Activated CD8-positive, alpha-beta memory T cell treated with anti-CD3 and anti-CD28 coated beads for 1 hour (primary cell): ENCODE measurements at places on chromosomes 12 and 14.

- DNase-seq: no peak
Observed at GRCh38 chr14:54786838-54787237, 115.8 kb downstream of the GCH1 start.

DNA sequence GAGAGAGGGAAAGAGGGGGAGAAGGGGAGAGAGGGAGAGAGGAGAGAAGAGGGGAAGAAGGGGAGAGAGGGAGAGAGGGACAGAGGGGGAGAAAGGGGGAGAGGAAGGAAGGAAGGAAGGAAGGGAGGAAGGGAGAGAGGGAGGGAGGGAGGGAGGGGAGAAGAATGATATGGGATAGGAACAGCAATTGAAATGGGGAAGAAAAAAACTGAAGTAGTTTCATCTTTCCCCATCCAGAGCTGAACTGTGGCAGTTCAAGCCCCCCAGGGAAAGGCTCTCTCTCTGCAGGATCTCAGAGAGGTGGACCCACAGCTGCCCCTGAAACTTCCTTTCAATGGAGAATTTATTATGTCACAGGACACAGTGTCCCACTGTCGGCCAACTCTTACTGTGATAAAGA, 136.9 kb downstream of the DPF3 start:
- no peak for DNase-seq

DNA sequence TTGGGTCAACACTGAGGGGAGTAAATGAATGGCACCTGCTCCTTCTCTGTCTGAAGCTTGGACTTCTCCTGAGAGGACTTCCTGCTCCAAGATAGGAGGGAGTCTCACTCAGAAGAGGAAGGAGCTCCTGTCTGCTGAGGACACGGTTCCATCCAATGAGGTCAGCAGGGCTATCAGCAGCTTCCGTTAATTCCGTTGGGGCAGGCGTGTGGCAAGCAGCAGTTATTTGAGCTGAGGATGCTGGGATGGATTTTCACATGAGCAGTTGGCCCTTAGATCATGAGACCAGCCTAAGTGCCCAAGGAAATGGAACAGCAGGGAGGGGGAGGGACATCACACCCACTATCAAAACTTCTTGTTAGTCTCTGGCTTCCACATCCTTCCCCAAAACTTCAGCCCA, 159.0 kb upstream of the PZP start:
- DNase-seq: no peak

DNA sequence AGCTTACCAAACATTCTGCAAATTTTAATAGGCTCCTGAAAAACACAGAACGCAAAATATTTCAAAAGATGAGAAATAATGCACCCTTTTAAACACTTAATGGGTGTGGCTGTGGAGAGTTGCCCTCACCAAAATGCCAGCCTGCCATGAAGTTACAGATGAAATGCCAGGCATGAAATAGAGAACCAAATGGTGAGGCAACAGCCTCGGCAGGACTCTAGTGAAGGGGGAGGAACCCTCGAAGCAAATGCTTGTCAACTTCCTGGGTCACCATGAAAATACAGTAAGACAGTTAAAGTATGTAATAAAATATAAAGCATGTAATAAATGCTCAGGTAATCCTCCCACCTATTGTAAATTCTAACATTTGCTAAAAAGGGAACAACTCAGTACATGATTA, 24.1 kb downstream of the DUSP16 start:
- no peak for DNase-seq

GRCh38 chr12:106714926-106715325, 59.6 kb upstream of the RIC8B start:
- DNase-seq: no peak

- no peak for DNase-seq
Observed at GRCh38 chr12:93921521-93921920, 226.9 kb upstream of the PLXNC1 start.

GRCh38 chr14:74064426-74064825, 19.8 kb downstream of the ALDH6A1 start:
- no peak for DNase-seq

DNA sequence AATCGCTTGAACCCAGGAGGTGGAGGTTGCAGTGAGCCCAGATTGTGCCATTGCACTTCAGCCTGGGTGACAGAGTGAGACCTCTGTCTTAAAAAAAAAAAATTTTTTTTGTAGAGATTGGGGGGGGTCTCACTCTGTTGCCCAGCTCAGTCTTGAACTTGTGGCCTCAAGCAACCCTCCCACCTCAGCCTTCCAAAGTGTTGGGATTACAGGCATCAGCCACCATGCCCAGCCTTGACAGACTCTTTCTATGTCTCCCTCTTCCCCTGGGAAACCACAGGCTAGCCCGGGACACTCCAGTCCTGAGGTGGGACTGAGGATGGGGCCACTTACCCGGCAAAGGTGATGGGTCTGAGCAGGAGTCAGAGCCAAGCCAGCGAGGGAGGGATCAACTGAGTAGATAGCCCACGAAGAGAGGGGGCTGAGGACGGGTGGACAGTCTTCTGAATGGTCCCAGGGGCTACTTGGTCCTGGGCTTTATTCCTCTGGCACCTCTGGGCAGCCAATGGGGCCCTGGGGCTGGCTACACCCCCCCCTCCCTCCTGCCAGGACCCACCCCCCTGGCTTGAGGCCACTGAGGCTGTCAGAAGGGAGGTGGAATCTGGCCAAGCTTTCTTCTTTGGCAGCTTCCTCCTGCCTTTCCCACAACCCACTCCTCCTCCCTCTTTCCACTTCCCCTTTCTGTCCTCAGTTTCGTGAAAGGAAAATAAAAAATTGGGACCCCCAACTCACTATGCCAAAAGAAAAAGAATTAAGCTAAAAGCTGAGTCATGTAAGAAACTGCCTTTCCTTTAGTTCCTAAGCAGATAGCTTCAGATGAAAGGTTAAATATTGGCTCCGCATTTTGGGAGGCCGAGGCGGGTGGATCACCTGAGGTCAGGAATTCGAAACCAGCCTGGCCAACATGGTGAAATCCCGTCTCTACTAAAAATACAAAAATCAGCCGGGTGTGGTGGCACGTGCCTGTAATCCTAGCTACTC, at the start of gene SDS:
Gene SDS (minus strand): TSS at position 453 of the 981 bp plus-strand sequence. CDS start 4,179 bp downstream, outside the sequence.
- no peak for DNase-seq

DNA sequence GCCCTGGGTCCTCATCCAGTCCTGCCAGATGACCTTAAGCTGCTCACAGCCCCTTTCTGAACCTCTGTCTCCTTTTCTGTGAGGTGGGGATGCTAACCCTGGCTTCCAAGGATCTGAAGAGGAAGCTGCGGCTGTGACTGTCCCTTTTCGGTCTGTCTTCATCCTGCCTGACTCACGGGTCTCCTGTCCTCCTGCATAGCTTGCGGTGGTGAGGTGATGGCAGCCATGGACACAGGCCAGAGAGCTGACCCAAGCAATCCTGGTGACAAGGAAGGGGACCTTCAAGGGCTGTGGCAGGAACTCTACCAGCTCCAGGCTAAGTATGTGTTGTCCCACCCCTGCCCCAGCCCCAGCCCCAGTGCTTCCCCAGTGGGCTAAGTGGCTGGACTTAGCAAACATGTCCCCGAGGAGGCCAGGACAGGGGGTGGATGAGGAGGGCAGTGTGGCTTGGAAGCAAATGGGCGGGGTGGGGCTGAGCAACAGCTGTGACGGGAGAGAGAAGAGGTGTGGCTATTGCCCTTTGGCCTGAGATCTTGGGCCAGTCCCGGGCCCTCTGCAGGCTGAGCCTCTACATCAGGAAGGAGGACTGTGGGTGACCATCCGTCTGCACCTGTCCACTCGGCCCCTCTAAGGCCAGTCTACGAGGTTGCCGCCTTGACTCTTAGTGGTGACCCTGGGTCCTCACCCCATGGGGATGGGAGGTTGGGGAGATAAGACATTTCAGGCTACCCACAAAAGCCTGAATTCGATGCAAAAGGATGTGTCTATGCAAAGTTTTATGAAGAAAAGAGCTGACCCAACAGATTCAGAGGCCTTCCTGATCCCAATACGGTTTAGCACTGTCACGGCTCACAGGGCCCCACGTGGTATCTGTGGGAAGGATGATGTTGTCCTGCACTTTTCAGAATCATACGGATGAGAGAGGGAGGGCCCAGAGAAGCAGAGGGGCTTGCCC, 1.1 kb downstream of the CCDC197 start:
- no peak for DNase-seq

DNA sequence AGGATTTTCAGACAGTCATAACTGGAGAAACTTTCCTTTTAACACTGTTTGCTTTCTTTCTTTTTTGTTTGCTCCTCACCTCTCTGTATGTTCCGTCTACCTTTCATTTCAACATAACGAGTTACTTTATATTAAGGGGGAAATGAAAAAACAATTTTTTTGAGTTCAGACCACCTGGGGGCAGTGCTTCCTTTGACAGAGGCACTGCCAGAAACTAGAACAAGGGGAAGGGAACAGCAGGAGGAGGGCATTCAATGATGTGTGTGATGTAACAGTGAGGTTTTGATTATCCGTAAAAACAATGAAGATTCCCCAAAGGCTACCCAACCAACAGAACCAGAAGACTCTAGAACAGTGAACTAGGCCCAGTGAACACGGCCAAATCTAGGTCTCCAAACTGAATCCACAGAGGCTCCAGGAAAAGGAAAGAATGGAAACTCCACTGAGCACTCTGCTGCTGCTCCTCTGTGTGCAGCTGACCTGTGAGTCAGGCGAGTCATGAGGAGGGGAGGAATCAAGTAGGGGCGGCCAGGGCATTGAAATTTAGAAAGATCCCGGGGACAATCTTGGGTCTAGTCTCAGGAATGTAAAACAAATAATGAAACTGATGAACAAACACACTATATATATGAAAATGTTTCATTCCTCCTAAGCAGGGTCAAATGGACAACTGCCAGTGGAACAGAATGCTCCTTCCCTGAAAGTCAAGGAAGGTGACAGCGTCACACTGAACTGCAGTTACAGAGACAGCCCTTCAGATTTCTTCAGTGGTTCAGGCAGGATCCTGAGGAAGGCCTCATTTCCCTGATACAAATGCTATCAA, 323.5 kb downstream of the DAD1 start:
- DNase-seq: no peak

DNA sequence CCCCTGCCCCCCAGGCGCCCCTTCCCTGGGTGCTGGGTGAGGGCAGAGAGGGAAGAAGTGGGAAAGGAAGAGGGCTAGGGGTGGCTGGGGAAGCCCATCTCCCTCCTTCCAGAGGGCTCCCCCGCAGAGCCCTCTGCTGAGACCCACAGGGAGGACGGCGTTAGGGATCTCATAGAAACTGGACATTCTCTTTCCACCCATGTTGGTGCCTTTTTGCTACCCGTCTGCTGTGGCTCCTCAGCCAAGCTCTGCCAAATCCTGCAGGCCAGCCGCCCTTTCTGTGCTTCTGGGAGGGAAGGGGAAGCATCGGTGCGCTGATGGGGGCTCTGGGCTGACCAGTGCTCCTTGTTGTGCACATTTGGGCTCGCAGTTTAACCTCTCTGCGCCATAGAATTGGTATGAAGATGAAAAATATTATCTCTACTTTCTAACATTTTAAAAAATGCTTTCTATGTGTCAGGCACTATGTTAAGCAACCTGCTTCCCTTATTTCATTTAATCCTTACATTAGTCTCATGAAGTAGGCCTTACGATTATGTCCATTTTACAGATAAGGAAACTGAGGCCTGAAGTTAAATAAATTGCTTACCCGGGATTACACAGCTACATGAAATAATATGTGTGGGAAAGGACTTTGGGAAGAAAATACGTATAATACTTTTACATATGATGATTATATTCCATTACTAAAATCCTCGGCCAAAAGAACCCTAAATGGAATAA, 981 bp downstream of the SLC48A1 start:
- no peak for DNase-seq

GRCh38 chr12:54161481-54162437, 27.0 kb downstream of the SMUG1 start:
- no peak for DNase-seq

GRCh38 chr12:52543985-52544883, 8.7 kb downstream of the KRT71 start:
- DNase-seq: no peak

- DNase-seq: no peak
Observed at GRCh38 chr12:30646821-30647220, 48.8 kb downstream of the IPO8 start.

DNA sequence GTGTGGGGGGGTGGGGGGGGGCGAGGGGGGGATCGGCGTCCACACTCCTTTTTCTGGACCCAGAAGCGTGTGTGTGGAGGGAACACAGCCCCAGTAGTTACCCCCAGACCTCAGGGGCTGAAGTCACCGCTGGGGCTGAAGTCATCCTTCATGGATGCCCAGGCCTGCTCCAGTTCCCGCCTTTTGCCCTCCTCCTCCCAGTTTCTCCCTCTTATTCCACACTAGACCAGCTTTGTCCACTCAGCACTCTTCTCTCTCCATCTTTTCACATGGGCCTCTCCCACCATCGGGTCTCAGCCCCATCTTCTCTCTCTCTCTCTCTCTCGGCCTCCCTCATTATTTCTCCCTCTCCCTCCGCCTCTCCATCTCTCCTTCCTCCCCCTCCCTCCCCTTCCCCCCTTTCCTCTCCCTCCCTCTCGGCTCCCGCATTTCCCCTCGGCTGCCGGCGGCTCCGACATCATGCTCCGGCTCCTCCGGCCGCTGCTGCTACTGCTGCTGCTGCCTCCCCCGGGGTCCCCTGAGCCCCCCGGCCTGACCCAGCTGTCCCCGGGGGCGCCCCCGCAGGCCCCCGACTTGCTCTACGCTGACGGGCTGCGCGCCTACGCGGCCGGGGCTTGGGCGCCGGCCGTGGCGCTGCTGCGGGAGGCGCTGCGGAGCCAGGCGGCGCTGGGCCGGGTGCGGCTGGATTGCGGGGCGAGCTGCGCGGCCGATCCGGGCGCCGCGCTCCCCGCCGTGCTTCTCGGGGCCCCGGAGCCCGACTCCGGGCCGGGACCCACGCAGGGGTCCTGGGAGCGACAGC, at the start of gene P3H3:
Gene P3H3 (plus strand): TSS at position 426 of the 799 bp plus-strand sequence. CDS start 34 bp downstream, at position 460.
- no peak for DNase-seq

GRCh38 chr12:4849795-4850345, 59.8 kb upstream of the KCNA1 start:
- no peak for DNase-seq

GRCh38 chr12:119216084-119216483, 37.4 kb downstream of the HSPB8 start:
- DNase-seq: no peak

DNA sequence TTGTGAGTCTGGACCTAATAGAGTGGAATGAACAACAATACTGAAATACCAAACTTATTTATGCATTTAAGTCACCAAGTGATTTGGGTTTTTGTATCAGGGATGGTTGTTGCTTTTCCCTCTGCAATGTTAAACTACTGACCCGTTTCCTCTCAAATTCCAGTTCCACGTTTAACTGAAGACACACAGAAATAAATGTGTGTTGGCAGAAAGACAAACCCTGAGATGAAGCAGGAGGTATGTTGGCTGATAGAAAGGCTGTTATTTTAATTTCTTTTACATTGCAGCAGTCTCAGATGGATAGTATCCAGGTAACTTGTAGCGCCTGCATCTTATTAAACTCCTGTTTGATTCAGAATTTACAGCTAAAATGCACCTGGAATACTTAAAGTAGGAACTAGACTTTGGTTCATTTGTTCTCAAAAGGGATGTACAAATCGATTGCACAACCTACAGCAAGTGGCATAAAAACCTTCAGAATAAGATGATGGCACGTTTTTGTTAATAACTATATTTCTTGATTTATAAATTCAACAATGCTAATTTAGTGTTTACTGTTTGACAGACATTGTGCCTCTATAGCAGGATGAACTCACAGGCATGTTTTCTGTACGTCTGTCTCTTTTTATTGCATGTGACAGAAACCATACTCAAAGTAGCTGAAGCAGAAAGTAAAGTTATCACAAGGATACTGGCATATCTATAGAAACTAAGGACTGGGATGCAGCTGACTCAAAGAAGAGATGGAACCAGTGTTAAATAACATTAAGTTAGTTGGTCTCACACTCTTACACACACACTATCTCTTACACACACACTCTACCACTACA, 405.7 kb downstream of the ZFP36L1 start:
- no peak for DNase-seq

- no peak for DNase-seq
Observed at GRCh38 chr14:86035882-86036281, 505.9 kb downstream of the FLRT2 start.
